ENCODE measurements at places on chromosomes 16 and 17. TPM values are rescaled to one million over a fixed set of nuclear protein-coding genes. Genes with fewer than 3 reads are reported as not detected.

The MYH1 gene
- total RNA-seq: not detected

The ZNF500 gene
- total RNA-seq: 19.2 TPM

The RNF222 gene
- total RNA-seq: not detected

The CEMP1 gene
- total RNA-seq: 1.0 TPM

DNA sequence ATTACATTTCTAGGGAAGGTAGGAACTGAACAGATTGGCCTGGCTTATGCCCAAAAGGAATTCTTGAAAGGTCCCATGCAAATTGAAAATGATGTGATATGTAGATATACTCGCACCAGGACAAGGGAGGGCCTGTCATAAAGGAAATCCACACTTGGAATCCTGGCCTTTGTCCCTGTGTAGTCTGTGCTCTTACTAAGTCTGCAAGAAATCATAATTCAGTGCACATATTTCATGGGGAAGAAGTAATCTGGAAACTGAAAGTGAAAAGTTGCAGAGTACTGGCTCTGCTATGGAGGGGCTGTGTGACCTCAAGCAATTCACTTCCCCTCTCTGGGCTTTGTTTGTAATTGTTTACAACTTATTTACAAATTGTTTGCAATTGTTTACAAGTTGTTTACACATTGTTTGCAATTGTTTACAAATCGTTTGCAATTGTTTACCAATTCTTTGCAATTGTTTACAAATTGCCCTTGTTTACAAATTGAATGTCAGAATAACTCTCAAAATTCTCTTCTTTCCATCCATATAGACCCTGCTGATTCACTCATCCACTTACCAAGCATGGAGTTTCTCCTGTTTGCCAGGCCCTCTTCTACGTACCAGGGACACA lies 12.9 kb downstream of the SCNN1G start:
- no peak for DNase-seq

DNA sequence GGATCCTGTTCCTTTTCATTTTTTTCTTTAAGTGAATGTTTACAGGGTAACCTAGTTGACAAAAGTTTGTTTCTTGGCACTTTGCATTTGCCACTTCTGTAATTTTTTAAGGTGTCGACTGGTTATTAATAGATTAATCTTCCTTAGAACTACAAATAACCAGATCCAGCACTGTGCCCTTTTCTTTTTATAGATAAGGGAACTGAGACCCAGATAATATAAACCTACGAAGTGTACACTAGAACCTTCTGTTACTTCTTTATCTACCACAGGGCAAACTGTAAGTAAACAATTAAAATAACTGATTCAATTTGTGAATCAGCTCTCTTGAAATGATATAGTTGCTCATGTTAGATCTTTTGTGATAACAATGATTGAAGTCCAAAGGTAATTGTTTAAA lies 55.4 kb downstream of the NLK start:
- no peak for DNase-seq

DNA sequence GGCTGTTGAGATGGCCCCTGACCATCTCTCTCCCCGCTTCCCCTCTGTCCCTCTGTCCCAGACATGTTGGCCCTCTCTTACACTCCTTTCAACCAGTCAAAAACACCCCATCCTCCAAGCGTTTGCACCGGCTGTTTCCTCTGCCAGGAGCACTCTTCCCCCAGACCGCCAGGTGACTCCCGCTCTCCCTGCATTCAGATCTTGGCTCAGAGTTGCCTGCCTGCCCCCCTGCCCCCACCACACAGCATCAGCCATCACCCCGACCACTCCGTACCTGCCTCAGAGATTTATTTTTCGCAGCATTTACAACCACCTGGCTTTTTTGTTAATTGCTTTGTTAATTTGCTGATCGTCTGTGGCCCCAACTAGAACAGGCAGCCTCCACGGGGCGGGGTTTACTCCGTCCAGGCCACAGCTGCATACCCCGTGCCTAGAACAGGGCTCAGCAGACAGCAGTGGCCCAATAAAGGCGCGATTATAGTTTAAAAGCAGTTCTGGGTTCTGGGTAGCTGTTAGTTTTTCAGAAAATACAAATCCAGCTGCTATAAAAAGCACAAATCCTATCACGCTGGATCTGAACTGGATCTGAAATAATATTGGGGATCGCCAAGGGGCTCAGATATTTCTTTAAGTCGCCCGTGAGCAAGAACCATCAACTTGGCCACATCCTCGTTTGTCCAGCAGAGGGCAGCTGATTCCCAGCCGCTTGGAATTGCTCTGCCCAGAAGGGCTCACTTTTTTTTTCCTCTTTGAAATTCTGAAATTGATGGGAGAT lies 173.6 kb downstream of the IRF8 start:
- peak; percentile 42 for DNase-seq

GRCh38 chr17:77707546-77707945 lies 251.0 kb upstream of the TNRC6C start:
- DNase-seq: no peak

DNA sequence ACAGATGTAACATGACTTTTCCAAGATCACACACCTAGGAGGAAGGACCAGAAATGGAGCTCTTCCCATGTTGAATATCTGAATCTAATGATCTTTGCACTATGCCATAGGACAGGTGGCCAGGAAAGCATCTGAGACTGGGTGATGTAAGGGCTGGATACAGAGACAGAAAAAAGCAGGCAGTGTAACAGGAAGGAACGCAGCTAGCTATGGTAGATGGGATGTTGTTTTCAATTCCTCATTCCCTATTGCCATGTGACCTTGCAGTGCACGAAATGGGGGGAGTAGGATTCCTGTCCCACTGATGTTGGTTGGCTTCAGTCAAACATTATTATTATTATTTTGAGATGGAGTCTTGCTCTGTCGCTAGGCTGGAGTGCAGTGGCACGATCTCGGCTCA lies 3.7 kb upstream of the NPIPB15 start:
- DNase-seq: no peak

GRCh38 chr17:39617446-39618245 lies 9.1 kb upstream of the PPP1R1B start:
- peak; percentile 73 for DNase-seq

DNA sequence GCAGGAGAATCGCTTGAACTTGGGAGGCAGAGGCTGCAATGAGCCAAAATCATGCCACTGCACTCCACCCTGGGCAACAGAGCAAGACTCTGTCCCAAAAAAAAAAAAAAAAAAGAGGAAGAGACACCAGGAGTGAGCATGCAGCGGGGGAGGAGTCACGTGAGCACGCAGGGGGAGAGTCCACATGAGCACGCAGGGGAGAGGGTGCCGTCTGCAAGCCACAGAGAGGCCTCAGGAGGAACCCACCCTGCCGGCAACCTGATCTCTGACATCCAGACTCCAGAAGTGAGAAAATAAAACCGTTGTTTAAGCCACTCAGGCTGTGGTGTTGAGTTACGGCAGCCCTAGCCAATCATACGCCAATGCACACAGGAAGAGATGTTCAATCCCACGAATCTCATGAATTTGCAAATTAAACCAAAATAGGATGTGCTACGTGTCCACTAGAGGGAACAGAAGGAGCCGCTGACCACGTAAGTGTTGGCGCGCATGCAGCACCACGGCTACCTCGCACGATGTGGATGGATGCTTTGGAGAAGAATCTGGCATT lies 42.2 kb downstream of the CCDC57 start:
- DNase-seq: no peak

DNA sequence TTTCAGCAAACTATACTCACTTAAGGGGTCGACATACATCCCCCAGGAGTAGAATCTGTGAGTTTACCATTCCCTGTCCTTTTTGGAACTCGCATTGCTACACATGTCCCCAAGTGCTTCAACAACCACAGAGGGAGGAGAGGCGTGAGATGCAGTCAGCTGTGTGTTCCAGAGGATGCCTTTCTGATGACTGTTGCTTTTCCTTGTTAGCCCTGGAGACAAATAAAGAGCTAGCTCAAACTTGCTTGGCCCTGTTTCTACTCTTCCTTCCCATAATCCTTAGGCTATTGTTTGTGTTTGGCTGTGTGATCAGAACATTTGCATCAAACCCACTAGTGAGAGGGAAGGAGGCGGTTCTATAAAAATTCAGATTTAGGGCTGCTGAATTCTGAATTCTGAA lies 264.0 kb downstream of the ENGASE start:
- no peak for DNase-seq

GRCh38 chr17:3708366-3708765 lies 12.4 kb upstream of the P2RX5 start:
- no peak for DNase-seq
